Suprapubic skin (tissue), 4 donors: ENCODE measurements at places on chromosomes 6 and 20.

DNA sequence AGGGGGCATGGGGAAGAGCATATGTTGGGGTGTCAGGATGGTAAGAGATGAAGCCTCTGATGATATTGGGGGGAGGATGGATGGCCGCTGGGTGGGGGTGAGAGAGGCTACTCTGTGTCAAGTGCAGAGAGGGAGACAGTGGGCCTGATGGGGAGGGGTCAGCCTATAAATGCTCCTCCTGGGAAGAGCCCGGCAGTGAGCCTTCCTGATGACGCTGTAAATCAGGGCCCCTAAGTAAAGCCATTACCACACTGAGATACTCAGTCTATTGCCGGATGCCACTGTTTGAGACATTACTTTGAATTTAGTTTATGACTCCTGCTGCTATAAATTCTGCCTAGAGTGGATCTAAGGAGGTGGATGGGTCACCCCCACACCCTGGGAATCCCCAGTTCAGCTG is 28.1 kb downstream of the LRFN2 start:
- no peak for DNase-seq

- DNase-seq = no peak
Observed at GRCh38 chr20:20228351-20228750, 139.6 kb upstream of the INSM1 start.

- DNase-seq = no peak
Observed at GRCh38 chr6:119171864-119172588, 93.6 kb upstream of the FAM184A start.

GRCh38 chr20:8842525-8842924 is 226.4 kb upstream of the PLCB4 start:
- DNase-seq = no peak

- DNase-seq = no peak
Observed at GRCh38 chr20:57553376-57554018, 7.4 kb upstream of the PCK1 start.

DNA sequence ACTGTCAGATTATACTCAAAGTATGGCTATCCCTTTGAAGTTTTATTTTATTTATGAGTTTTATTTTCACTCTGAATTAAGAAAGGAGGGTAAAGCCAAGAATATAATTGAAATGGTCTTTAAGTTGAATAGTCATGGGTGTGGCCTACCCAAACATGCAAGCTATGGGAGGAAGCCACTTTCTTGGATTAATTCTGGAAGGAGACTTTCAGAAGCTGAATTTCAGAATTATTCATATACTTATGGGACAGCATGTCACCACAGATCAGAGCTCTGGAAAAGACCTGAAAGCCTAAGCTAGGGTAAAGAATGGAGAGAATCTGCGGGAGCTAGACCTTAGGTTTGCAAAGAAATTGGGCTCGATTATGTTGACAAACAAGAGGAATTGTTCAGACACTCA is 242.4 kb upstream of the FKBP1C start:
- no peak for DNase-seq

DNA sequence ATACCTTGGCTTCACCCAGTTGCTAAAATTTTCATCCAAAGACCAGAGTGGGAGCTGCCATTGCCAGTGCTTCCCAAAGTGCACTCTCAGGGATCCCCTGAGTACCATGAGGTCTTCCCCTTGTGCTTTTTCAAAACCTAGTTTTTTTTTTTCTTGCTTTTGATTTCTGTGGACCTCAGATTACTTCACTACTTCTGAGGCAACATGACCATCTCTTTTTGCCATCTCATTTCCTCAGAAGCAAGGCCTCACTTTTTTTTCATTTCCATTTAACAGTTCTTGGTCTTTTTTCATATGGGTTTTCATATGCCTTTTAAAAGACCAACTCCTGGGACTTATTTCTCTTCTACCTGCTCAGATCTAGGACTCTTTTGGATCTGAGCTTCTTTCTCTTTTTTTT is 64.1 kb upstream of the MMS22L start:
- no peak for DNase-seq

GRCh38 chr6:17224056-17224455 is 57.1 kb upstream of the RBM24 start:
- DNase-seq = no peak

- DNase-seq = no peak
Observed at GRCh38 chr6:146785001-146785585, 186.3 kb downstream of the ADGB start.

GRCh38 chr6:133774356-133774755 is 114.6 kb upstream of the TCF21 start:
- DNase-seq = no peak

DNA sequence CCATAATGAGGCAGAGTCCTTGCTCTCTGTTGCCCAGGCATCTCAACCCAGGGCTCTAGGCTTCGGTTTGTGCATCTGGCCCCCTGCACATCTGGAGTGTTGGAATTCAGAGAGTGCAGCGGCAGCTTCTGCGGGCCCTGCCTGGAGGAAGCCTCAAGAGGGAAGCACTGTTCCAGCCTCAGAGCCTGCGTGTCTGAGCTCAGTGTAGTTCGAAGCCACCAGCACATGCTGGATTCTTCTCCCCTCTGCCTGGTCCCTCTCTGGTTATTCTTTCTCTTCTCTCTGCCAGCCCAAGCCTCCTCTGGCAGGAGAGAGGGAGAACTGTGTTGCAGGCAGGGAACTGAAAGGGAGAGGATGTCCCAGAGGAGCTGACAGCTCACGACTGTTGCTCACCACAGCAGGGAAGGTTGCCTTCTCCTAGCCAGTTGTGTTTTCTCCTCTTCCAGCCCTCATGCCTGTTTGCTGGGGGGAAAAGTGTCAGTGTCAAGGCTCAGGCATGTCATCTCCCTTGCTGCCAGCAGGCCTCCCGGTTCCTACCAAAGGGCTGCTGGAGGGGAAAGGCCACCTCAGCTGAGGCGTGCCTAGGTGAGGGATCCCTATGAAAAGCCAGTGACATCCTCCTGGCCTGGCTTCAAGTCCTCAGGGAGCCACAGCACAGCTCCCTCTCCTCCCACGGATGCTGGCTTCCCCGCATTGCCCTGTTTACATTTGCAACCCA is 126.0 kb upstream of the LRFN2 start:
- DNase-seq = no peak

DNA sequence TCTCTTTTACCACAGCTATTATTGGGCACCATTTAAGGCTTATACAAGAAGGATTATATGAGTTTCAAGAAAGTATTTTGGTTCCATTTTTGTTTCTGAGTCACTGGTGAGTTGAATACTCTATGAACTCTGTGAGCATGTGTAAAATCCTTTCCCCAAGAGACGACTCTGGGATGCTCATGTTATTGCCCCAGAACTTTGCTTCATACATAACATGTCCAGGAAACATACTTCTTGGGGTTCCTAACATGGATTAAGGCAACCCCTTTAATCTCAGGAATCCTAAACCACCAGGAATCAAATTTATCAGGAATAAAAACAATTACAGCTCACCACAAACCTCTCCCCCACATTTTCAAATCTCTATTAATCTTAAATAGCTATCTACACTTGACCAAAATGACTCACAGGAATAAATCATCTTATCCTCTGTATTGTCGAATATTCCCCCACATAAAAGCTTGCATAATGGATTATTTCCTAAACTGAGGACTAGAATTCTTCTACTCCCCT is 117.5 kb upstream of the COL21A1 start:
- no peak for DNase-seq

GRCh38 chr6:131910956-131911355 is 40.2 kb downstream of the CCN2 start:
- DNase-seq = no peak

GRCh38 chr6:48199499-48199898 is 88.5 kb upstream of the PTCHD4 start:
- no peak for DNase-seq

- no peak for DNase-seq
Observed at GRCh38 chr20:33444797-33445560, 1.4 kb upstream of the SNTA1 start.

DNA sequence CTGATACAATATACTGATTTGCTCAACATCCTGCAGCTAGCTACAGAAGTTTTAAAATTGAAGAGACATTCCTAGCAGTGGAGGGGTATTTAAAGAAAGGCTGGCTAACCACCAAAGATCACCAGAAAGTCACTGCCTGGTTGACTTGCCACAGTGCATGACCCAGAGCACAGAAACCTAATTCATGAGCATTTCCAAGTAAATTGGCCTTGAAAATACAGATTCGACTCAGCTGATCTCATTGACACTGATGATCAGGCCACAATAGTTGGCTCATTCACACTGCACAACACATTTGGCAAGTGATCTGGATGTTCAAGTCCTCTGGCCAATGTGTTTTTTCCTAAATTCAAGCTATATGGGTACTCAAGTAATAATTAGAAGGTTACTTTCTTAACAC is 13.3 kb upstream of the TDRD6 start:
- no peak for DNase-seq

- no peak for DNase-seq
Observed at GRCh38 chr20:59120491-59120890, 43.1 kb upstream of the ZNF831 start.

- DNase-seq = no peak
Observed at GRCh38 chr6:92589996-92590395, 829.4 kb downstream of the EPHA7 start.

GRCh38 chr20:56501116-56501515 is 23.4 kb upstream of the FAM209A start:
- no peak for DNase-seq

DNA sequence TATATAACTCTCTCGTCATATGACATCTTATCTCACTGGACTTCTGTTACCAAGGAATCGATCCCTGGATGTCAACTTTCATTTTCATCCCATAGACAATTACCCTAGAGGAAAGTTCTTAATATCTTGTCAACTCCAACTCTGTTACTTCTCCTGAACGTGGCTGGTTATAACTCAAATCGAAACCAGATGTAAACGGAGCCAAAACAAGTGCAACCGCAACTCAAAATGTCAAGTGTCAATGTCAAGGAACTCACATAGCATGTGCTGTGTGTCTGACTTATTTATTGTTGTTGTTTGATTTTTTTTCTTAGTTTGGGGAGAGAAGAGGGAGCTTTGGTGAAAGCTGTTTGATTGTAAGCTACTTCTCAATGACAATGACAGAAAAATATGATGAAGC is 108.6 kb downstream of the VIP start:
- DNase-seq = no peak

DNA sequence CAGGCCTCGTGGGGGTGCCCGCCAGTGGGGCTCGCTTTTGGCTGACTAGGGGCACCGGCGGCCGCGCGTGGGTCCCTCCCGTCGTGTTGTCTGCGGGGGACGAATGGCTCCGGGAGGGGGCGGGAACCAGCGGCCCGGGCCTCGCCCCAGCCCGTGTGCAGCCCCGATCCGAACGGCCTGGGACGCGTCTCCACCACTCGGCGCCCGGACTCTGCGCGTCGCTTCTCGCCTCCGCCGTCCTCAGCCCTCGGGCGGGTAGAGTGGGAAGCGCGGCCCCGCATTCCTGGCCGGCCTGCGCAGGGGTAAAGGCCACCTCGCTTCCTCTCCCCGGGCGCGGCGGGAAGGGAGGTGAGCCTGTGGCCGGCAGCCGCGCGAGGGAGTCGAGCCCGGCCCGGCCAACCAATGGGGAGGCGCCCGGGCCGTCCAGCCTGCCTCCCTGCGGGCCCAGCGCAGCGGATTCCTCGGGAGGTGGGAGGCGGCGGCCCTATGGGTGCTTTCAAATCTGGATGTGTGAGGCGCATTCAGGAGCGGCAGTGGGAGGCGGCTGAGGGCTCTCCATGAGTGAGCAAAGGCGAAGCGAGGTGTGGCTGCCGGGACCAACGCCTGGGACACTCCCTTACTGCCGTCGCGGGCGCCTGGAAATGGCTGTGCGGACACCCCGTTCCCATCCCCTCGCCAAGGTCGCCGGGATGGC is 1.1 kb upstream of the ZBTB46 start:
- DNase-seq = peak; percentile 69

GRCh38 chr6:43793154-43793874 is 23.3 kb downstream of the VEGFA start:
- DNase-seq = no peak

DNA sequence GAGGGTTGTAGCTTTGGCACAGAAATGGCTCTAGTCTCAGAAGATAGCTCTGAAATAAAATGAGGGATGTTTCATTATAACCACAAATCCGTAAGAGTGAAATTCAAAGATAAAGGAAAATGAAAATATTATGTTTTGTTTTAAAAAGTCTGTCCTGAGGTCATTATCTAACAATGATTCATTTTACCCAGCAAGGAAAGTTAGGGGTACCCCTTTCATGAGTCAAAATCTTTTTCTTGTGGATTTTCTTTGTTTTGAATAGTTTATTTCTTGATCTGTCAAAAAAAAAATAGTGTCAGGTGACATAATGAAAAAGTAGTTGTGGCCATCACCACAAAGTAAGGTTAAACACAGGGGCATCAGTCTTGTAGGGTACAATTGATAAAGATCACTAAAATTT is 59.7 kb upstream of the MYB start:
- DNase-seq = no peak

DNA sequence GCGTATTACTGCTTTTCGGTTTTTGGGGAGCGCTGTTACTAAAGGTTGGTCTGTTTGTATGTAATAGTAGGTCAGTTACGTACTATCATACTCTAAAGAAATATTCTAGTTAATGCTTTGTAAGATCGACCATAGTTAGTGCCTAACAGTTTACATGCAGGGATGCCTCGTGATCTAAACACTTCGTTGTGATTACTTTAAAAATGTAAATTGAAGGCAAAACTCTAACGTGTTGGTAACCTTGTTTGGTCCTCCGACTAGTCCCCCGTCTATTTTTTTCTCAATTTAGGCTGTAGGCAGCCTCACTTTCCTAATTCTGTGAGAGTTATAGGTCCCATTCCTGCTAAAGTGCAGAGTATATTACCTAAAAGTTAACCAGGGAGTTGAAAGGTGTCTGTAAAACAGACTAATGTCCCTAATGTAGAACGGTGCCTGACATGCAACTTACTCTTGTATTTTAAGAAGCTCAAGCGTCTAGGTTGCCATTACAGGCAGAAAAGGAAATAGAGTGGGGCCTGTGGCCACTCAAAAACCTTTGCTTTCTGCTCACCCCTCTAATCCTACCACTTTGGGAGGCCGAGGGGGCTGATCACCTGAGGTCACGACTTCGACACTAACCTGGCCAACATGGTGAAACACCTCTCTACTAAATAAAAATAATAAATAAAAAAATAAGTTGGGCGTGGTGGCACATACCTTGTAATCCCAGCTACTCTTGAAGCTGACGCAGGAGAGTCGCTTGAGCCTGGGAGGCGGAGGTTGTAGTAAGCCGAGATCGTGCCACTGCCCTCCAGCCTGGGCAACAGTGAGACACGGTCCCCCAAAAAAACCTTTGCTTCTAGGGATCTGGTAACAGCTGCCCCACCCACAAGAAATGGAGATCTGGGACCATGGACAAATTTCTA is 37.8 kb downstream of the HFE start:
- no peak for DNase-seq
